NCI-H524 (cell line): ENCODE measurements at places on chromosomes 2 and 18.

GRCh38 chr2:129803871-129804270 lies 175.6 kb upstream of the RAB6C start:
- no peak for DNase-seq

DNA sequence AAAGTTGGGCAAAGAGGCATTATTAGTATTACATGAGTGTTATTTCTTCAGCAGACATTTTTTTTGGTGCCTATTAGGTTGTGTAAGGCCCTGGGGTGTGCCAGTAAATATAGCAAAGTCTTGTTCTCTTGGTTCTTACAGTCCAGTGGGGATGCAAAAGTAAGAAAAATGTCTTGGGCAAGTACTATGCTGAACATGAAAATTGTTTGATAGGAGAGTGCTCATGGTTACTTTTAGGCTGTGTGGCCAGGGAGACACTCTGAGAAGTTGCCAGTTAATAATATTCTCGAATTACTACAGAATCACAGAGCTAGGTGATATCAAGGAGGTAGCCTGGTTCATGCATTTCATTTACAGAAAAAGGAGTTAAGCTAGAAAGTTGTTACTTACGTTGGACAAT lies 1.9 kb downstream of the AGFG1 start:
- no peak for DNase-seq

DNA sequence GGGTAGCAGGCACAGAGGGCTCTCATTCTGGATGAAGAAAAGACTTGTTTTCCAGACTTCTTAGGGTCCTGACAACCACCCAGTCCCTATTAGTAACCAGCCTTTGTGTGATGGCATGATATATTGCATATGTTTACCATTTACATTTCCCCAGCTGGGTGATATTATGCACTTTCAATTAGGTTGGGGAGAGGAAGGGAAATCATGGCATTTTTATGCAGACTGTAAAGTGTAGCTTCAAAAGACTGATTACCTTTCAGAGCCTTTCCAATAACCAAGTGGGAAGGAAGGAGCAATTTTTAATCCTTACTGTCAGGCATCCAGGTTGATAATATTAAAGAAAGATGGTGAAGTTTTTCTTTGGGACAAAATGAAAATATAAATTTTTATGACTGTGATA lies 240.8 kb upstream of the NRP2 start:
- no peak for DNase-seq

DNA sequence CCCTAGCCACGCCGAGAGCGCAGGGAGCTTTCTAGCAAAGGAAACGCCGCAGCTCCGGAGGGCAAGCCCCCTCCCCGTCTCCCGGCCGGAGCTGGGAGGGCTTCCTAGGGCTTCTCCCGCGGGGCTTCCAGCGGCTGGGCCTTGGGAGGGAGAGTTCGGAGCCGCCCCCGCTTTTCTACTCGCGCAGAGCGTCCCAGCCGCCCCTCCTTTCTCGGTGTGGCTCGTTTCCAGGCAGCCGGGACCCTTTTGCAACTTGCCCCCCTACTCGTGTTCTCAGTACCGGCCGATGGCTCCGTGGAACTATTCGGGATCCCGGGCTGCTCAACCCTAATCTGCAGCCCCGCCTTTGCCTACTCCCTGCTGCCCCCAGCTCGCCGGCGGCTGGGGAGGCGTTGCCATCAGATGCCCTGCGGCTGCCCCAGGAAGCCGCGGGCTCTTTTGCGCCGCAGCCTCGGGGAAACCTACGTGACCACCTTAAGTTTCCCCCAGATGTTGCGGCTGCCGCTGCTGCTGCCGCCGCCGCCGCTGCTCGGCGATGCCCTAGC lies 1.5 kb upstream of the NR4A2 start:
- no peak for DNase-seq

GRCh38 chr2:65161551-65162100 lies 31.7 kb upstream of the RAB1A start:
- DNase-seq = no peak

- no peak for DNase-seq
Observed at GRCh38 chr2:63788071-63788470, 53.6 kb upstream of the UGP2 start.

DNA sequence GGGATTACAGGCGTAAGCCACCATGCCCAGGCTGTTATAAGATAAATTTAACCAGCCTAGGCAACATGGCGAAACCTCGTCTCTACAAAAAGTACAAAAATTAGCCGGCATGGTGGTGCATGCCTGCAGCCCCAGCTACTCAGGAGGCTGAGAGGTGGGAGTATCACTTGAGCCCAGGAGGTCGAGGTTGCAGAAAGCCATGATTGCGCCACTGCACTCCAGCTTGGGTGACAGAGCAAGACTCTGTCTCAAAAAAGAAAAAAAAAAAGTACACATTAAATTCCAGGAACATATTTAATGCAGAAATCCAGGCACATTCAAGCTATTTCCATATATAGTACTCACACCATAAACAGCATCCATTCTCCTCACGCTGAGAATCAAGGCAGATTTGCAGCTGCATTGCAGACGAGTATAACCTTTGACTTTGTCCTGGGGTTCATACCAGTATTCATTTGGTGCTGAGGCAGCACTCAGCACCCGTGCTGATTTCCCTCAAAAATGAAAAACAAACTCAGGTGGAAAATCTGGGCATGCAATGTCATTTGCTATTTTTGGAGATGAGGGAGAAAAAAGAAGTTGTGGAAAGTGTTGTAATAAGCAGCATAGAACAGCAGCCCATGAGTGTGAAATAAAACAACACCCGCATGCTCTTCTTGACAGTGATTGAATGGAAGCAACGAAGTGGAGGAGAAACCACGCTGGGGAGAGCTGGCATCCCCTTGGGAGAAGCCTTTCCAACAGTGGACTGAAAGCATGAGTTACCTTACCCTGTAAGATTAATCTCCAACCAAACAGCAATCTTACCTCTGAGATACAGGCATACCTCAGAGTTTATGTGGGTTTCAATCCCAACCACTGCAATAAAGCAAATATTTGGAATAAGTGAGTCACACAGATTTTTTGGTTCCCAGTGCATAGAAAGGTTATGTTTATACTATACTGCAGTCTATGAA lies 46.8 kb upstream of the ANXA4 start:
- DNase-seq = no peak

GRCh38 chr2:42693013-42693615 lies 70.8 kb downstream of the OXER1 start:
- no peak for DNase-seq

- no peak for DNase-seq
Observed at GRCh38 chr2:182023235-182023634, 37.6 kb downstream of the PPP1R1C start.

GRCh38 chr2:240343548-240343947 lies 91.9 kb upstream of the GPC1 start:
- DNase-seq = no peak

DNA sequence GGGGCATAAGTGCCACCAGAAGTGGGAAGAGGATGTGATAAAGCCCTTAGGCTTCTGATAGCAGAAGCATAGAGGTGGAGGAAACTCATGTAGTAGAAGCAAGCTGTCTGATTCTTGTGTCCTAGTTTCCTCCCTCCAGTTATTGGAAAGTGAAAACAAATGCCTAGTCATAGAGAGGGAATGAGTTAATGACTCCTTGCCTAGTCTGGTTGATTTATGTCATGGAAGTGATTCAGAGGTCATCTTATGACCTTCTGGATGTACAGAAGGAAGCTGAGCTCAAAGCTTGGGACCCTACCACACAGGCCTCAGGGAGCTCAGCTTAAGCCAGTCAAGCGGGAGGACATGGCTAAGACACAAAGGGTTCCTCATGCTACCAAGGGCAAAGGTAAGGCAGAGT lies 232.2 kb downstream of the THSD7B start:
- no peak for DNase-seq

GRCh38 chr18:45653090-45653489 lies 37.8 kb downstream of the SLC14A2 start:
- no peak for DNase-seq

DNA sequence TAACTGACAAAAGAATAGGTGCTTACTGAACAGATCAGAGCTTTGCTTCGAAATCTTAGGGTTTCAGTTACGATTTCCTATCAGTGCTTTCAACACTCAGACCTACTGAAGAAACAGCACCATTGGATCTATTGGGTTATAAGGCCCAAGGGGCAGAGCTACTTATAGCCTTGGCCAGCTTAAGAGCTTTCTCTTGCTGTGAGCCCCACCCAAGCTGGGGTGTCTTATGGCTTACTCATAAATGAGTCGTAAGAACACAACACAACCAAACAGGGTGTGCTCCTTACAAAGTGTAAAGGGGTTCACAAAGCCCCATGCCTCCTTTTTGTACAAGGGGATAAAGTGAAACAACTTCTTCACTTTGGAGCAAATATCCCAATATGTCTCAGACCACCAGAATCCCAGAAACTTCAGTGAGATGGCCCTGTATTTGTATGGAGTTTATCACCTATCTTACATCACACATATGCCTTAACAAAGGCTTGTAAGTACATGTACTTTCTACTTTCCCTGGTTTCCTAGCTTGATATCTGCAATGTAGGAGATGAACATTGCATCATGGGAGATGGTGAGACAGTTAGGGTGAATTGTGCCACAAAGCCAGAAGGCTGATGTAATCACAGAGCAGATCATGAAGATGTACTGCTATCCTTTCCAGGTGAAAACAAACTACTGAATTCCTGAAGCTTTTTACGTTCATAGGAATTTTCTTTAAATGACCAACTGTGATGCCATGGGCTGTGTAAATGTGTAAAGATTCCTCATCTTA lies 115.5 kb upstream of the GLI2 start:
- no peak for DNase-seq

- DNase-seq = no peak
Observed at GRCh38 chr2:203905656-203906055, 30.9 kb upstream of the ICOS start.

DNA sequence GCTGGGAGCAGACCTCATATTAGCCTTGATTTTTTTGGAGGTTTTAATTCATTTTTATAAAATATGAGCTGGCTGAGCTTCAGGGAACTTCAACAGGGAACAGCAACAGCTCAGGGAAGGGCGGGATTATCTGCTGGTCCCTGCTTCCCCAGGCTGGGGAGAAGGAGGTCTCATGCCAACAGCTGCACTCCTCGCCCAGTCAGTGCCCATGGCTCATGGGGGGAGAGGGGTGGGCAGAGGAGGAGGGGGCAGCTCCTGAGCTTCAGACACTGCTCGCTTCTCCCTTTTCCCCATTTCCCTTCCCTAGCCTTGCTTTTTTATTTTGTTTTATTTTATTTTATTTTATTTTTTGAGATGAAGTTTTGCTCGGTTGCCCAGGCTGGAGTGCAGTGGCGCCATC lies 442 bp upstream of the OTOF start:
- DNase-seq = no peak

DNA sequence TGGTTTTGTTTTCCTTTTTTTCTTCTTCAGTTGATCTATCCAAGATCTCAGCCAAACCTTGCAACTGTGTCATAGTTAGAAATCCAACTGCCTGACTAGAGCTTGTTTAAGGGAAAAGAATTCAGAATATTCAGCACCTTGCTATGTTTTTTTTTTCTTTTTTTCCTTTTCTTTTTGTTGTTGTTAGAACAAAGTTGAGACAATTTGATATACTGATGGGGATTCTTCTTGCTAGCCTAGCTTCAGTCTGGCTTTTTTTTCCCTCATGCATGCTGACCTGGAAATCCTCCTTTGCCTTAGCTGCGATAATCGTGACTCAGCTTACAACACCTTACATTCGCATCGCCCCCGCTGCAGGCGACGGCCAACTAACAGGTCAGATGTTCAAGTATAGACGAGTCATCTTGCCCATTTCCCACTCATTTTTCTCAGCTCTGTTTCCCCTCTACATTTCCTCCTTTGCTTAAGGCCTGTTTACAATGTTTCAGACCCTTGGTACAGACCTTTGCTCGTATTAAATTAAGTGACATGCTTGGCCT lies 487.2 kb upstream of the RAB12 start:
- no peak for DNase-seq

DNA sequence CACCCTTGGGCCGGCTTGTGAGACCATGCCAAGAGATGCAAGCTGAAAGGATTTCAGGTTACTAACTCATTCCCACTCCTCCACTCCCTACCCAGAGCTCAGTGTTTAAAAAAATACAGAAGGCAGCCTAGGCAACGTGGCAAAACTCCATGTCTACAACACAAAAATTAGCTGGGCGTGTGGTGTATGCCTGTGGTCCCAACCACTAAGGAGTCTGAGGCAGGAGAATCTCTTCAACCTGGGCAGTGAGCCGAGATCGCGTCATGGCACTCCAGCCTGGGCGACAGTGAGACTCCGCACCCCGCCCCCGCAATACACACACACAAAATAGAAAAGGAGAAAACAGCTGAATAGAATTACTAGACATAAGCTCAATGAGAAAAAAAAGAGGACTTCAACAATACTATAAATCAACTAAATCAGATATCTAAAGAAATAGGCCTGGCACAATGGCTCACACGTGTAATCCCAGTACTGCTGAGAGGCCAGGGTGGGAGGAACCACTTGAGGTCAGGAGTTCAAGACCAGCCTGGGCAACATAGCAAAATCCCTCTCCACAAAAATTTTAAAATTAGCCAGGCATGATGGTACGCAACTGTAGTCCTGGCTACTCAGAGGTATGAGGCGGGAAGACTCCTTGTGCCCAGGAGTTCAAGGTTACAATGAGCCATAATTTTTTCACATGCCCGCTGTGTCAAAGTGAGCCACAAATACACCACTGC lies 10.1 kb downstream of the IWS1 start:
- no peak for DNase-seq

DNA sequence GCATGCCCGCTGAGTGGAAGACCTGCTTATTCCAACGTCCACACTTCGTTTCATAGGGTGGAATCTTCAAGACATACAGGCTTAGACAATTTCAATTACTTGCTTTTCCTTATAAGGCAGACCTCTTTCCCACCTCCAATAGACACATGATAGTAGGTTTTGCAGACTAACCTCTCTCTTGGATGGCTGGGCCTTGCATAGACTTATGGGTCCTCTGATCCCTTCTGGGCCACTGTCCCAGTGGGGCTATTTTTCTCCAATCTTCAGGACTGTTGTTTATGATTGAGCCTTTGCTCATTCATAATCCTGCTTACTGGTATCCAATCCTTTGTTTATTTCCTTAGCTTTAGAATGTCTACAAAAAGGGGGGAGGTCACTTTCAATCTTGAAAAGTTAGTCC lies 138.9 kb downstream of the FAM210A start:
- DNase-seq = no peak

- DNase-seq = no peak
Observed at GRCh38 chr18:58761970-58762780, 90.9 kb downstream of the MALT1 start.

DNA sequence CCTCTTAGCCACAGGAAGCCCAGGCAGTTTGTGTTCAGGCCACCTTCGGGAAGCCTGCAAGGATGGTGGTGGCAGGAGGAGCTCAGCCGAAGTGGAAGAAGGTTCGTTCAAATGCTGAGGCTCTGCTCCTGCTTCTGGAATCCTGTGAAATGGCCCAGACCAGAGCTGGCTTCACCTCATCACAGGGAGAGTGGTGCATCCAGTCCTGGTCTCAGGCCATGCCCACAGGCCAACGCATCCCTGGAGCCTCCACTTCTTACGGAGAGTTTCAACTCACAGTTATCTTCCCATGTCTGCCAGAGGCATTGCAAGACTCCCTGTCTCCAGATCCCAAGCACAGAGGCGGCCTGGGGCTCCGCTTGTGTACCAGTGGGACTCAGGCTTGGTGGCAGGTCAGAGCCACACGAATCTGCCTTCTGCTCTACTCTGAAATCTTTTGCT lies 82.3 kb downstream of the NDUFA10 start:
- DNase-seq = no peak
